Regular cardiac myocyte (primary cell): ENCODE measurements at places on chromosomes 16 and 17. TPM values are rescaled to one million over a fixed set of nuclear protein-coding genes. Genes with fewer than 3 reads are reported as not detected.

The KCNG4 gene
- not detected in 2 replicates for total RNA-seq

The ALDH3A2 gene
- 37.5 and 52.0 TPM in 2 replicates for total RNA-seq

The C1QTNF1 gene
- total RNA-seq, result 21.7 and 158 TPM in 2 replicates

The HOXB9 gene
- total RNA-seq, result under 0.01 and 0.19 TPM in 2 replicates

The C1QL1 gene
- 0.19 TPM in 1 of 2 replicates, not detected in the other for total RNA-seq

The TNK1 gene
- total RNA-seq, result under 0.01 and 0.28 TPM in 2 replicates

The KNOP1 gene
- 10.1 and 17.3 TPM in 2 replicates for total RNA-seq
